DMS79 (cell line): ENCODE measurements at places on chromosomes 3 and 15.

DNA sequence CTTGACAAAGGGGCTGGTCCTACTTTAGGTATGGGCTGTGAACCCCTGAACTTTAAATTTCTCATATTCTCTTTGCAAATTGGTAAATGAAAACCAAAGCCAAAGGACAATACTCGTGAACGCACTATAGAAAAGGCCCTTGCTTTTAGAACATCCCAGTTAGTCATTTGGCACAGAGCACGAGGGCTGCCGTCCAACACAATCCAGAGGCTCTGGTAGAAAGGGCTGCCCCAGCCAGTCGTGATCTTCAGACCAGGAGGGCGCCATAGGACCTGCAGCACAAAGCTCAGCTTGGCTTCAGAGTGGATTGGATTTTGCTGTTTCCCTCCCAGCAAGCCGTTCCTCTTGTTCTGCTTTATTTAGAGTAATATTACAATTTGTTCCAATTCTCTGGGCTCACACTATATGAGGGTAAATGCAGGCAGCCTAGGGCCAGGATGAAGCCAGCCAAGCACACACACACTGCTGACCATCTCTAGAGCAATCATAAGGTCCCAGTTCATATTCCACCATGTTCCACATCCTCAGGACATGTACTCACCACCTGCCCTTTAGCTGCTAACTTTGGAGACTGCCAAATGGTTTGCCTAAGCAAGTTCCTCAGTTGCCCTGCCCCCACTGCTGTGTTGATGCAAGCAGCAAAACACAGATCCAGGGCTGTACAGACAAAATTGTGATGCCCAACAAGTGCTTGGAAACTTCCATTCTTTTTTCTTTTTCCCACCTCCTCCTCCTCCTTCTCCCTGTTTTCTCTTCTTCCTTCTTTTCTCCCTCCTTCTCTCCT is 6.0 kb upstream of the BFSP2 start:
- DNase-seq: no peak

DNA sequence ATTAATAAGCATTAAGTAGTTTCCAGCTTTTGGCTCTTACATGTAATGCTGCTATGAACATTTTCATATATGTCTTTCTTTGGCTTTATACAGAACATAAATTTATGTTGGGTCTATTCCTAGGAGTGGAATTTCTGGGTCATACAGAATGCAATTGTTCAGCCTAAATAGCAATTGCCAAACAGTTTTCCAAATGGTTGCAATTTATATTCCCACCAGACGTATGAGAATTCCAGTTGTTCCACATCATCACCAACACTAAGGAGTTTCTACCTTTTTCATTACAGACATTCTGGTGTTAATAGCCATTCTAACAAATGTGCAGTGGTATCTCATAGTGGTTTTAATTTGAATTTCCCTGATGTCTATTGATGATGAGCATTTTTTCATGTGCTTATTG is 160.1 kb upstream of the TMC3 start:
- no peak for DNase-seq

- DNase-seq: no peak
Observed at GRCh38 chr3:161231861-161232260, 10.8 kb downstream of the NMD3 start.

DNA sequence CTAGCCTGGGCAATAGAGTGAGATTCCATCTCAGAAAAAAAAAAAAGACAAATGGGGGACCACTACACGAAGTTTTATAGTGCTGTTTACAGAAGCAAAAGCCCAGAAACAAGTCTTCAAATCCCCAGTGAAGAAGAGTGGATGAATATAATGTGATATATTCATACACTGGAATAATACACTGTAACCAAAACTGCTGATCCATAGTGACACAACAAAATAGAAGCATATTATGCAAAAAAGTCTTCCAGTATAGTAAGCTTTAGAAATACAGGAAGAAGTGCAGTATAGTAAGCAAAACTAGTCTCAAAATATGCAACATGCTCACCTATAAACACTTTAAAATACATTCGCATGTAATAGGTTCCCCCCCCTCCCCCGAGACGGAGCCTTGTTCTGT is 11.9 kb upstream of the FAH start:
- DNase-seq: no peak

DNA sequence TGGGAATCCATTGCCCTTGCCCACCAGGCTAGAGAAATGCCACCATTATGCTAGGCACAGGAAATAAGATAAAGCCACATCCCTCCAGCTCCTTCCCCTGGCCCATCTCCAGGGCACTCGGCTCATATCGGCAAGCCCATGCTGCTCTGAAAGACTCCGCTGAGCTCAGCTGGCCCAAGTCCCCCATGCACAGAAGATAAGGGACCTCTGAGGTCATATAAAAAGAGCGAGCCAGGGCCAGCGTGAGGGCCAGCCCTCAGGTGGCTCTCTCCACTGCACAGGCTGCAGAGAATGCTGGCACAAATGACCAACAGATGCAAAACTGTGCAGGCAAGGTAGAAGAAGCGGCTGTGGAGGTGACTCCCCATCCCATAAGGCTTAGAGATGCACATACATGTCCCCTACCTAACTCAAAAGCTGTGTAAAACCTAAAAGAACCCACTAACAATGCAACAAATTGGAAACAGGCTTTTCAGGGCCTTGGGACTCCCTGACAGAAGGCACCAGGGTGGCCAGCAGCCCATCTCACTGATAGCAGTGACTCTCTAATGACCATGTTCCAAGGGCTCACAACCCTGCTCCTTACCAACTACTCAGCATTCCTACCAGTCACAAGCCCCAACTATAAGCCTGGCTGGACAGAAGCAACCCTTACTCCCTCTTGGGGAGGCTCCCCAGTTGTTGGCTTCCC is 3.0 kb downstream of the RAB6B start:
- no peak for DNase-seq

GRCh38 chr3:5250467-5251195 is 63.1 kb downstream of the EDEM1 start:
- DNase-seq: no peak

DNA sequence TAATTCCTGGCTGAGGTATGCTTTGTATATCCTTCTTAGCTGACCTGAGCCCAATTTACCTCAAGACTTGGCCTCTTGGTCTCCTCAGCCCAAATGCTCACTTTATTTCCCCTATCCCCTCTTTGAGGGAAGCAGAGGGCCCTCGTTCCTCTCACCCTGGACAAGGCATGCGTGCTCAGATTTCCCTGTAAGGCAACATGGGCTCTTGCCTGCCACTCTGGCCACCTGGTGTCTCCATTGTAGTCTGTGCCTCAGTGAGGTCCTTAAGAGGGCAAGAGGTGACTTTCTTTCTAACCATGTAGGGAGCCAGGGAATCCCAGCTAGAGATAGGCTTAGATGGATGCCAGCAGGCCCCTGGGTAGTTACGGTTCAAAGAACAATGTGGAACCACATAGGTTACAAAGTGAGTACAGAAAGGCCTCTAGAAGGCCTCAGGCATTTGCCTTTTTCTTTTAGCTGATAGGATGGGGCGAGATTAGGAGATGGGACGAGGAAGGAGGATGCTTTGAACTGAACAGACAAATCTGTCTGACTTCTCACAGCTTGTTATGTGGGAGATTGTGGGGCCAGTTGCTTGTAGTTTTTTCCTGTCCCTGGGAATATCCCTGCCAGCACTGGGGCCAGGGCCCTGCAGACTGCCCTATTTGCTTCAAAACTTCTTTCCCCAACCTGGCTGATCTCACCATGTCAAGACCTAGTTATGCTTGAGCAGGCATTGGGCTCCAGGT is 1.1 kb upstream of the INTS14 start:
- no peak for DNase-seq

DNA sequence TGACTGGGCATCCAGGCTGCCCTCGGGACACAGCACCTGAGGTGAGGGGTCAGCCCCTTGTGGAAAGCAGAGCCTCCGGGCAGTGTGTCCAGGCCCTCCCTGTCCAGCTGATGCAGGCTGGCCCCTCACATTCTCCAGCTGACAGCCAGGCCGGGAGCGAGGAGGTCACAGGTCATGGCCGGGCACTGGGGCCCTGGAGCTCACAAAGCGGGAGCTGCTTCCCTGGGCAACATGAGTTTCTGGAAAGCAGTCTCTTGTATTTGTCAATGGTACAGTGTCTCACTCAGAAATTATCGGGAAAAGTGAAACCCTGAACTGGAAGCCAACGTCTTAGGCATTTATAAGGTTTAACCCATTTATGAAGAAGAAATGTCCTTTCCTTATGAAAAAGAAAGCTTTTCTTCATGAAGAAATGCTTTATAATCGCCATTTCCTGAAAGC is 118.5 kb downstream of the OPA1 start:
- DNase-seq: no peak

DNA sequence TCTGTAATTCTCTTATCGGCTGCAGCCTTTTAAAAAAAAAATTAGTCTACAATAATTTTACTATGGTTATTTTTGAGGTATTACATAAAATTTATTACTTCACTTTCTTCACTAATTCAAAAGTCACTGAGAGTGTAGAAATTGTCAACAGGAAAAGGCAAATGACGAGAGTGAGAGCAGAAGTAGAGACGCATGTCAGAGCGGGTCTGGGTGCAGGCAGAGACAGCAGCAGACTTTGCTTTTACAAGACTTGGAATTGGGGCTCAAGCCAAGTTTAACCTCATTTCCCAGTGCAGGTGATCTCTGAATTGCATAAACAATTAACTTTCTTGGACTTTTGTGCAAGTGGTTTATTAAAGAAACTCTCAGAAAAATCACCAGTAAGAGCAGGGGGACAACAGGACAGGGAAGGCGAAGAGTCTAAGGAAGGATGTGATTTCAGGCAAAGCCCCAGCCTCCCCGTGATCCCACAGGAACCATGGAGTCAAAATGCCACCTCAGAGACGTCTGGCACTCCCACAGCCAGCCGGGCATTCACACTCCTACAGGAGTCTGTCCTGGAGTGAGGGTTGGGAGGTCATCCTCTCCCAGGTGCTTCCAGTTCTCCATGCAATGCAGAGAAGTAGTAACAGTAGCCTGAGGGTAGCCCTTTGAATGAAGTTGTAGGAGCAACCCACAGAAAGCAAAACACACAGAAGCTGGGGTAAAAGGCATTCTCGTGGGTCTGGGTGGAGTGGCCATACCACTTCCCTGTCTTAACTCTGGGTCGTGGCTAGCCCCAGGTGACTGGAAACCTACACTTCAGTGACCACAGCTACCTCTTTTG is 274.0 kb upstream of the TGFBR2 start:
- DNase-seq: no peak

DNA sequence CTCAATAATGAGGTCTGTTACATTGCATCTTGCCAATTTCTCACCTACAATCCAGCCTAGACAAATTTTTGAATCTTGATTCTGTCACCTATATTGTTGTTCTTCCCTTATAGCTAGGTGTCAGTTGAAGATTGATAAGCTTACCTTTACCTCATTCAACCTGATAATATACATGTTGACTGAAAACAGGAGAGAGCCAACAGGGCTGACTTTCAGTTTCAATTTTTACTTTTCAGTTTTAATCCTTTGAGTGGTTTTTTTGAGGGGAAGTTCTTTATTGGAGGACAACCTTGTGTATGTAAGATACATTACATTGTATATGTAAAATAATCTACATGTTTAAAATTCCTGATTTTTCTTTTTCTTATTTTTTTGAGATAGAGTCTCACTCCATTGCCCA is 5.8 kb downstream of the ATP13A5 start:
- no peak for DNase-seq

DNA sequence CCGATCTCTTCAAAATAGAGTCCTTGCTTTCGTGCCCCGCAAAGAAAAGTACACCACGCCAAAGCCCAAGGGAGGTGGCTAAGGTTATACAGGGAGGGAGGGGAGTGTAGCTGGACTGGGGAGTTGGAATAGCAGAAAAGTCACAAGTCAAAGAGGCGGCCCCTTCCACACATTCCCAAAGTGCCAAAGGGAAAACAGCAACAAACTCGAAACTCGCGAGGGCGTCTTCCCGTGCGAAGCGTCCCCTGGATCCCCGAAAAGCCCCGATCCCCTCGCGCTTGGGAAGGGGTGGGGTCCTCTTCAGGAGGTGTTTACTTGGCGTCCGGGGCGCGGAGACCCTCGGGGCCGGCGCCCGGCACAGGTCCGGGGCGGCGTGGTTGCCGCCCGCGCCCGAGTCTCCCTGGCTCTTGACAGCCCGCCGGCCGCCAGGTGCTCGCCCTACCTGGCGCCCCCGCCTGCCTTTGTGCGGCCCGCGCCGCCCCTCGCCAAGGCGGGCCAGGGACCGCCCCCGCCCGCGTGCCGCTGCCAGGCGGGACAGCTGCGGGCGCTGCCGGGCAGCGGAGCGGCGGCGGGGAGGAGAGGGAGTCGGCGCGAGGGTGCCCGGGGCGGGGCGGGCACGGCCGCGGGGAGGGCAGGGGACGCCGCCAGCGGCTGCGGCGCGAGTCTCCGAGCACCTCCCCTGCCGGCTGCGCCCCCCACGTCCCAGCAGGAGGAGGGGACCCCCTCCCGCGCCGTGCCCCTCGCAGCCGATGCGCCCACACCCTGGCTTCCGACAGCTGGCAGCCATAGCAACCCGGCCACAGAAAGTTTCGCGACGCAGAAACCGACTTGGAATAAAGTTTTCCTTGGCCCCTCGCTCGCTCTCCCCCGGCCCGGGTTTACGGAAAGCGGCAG is 966 bp downstream of the MYO1E start:
- DNase-seq: no peak

DNA sequence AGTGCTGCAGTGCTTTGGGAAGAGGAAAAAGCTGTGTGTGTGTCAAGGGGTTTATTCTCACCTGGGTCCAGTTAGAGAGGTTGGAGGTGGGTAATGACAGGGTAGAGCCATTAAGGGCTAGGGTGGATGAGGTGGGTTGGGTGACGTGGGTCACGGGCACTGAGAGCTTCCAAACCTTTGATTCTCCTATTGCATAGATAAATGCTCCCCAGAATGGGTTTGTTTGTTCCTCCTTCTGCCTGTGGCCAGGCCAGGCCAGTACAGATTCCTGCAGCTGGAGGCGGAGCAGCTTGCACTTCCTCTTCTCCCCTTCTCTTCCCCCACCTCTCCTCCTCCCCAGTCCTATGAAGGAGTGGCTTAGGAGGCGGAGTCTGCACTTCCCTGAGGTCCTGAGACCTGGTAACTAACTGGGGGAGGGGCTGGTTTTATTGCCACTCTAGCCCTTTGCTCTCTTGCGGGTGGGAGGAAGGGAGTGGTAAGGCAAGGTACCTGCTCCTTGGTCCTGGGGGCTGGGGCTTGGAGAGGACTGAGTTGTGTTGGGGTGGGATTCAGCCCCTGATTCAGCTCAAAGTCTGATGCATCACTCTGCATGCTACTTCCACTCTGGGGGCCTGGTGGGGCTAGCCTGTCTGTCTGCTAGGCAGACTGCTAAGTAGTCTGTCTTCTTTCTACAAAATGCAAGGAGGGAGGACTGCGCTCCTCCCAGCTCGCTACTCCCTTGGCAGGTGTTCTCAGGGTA is 3.5 kb downstream of the SPINT1 start:
- DNase-seq: peak; percentile 44

- DNase-seq: no peak
Observed at GRCh38 chr3:23761440-23761896, 44.3 kb upstream of the UBE2E1 start.

GRCh38 chr15:71391421-71392088 is 276.3 kb downstream of the THSD4 start:
- DNase-seq: no peak

DNA sequence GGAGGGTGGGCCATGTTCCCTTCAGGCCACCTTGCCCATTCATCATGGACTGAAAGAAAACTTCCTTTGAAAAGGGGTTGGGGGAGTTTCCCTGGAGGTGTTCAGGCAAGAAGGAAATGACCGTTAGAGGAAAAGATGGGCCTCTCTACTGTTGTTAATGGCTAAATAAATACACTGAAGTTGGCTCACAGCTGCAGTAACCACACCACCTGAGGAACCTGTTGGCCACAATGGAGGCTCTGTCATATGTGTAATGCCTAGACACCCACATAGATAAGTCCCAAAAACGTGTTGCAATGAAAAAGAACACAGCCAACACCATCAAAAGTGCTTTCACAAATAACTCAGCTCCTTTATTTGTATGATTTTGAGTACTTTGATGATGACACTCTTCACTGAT is 38.2 kb upstream of the FAM3D start:
- no peak for DNase-seq
